ENCODE measurements at places on chromosomes 3 and 15.

- no peak for DNase-seq
These were observed 40.8 kb downstream of the MGLL start for GRCh38 chr3:127781411-127782001.

DNA sequence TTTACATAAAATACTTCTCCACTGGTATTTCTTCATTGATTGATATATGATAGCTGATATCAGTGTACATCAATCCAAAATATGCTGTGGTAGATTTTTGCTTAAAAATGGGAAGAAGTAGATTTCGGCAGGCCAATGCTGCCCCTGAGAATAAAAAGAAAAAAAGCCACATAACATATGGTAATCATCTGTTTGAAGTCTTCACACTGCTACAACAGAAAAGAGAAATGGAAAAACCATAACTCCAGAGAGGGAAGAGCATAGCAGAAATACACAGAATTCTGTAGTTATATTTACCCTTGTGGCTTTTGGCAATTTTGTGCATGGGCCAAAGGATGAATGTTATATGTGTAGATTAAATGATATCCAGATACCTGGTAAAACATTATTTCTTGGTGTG, 143.1 kb upstream of the KCNMB2 start:
- DNase-seq: no peak

- no peak for DNase-seq
These were observed 10.1 kb upstream of the FSTL1 start for GRCh38 chr3:120460862-120461261.

- DNase-seq: no peak
These were observed 183.4 kb downstream of the GOLGA6L6 start for GRCh38 chr15:20358066-20358778.

DNA sequence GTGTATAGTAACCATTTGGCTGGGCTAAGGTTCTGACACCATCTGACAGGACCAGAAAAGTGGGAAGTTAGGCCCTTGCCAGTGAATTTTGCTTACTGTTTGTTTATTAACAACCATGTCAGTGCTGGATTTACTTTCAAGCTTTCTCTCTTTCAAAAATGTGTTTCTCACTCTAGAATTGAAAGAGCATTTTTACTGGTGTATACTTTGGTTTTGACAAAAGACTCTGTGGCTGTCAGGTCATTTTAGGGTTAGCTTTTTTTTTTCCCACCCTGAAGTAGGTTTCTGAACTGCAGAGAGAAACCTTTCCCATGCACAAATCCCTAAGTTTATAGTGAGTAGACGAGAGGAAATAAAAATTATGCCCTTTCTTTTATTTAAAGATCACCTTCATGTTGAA, 230.0 kb upstream of the TBC1D5 start:
- DNase-seq: no peak

- DNase-seq: no peak
These were observed 120.5 kb upstream of the THRB start for GRCh38 chr3:24615177-24615576.

GRCh38 chr3:185936273-185936629, 1.6 kb downstream of the TRA2B start:
- no peak for DNase-seq

DNA sequence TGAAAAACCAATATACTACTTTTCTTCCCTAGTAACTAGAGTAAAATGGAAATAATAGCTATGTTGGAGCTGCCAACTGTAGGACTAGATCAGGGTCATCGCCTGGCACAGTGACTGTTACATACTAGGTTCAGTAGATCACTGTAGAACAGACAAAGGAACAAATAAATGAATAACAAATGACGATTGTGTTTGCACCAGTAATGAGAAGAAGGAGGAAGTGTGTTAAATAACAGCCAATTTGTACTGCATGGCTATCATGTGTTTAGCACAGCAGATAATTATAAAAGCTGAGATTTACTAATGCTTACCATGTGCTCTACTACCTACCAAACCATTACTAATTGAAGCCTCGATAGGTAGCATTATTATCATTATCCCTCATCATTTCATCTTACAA, 85.3 kb upstream of the FXR1 start:
- DNase-seq: no peak

DNA sequence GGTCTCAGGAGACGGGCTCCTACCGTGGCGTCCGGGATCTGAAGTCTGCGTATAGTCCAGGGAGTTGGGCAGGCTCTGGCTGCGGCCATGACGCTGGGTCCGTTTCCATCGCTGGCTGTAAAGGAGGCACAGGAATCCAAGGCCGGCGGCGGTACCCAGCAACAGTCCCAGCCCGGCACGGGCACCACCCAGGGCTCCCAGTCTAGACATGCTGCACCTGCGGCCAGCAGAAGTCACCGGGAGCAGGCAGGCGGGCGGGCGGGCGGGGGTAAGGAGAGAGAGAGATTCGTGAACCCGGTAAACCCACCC, 526 bp downstream of the RMDN3 start:
- no peak for DNase-seq

- no peak for DNase-seq
These were observed 101.1 kb upstream of the CCNL1 start for GRCh38 chr3:157261000-157261399.

DNA sequence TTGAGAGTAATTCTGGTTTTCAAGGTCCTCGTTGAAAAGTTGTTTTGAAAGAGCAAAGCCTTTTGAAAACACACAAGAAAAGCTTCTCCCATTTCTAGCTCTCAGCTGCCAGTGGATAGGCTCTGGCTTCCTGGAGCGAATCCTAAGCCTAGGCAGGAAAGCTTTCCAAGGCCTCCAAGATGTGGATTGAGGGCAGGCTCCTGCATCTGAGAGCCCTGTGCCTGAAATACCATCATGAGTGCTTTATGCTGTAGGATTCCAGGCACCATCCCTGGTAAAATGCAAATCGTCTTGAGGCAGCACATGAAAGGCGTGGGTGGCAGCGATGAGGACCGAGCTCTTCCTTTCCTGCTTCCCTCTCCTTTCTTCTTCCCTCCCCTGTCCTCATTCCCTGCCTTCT, 60.7 kb upstream of the CORO2B start:
- DNase-seq: no peak

- DNase-seq: no peak
These were observed 297.6 kb downstream of the TBC1D5 start for GRCh38 chr3:17444865-17445264.

GRCh38 chr3:14921811-14922705, 25.3 kb upstream of the NR2C2 start:
- DNase-seq: no peak

DNA sequence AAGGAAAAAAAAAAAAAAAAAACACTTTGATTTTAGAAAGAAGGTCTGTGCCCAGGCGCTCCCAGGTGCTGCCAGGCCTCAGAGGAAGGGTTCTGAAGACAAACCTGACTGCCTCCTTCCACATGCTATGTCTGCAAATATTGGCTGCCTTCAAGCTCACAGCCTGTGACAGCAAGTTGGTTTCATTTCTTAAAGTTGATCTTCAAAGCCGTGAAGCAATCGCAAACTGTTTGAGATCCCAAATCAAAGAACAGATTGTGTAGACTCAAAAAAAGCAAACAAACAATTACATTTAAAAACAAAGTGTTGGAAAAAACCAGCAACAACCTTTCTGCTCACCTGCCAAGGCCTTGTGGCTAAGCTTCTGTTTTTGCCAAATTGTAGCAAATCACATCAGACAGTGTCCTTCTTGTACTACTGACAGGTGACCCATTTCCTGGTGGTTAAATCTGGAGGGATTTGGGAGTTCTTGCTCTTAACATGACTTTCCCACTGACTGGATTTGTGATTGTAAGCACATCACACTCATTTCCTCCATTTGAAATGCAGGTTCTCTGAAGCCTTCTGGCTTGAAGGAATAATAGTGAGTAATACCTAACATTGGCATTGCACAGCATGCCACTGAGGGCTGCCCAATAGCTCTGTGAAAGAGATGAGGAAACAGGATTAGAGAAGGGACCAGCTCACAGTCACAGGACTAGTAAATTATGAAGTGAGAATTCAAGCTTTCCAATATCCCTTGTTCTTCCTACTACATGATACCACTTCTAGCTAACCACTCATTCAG, 502.4 kb downstream of the LPP start:
- no peak for DNase-seq

GRCh38 chr15:90097475-90097874, 4.8 kb downstream of the IDH2 start:
- DNase-seq: peak; percentile 81

- DNase-seq: no peak
These were observed 112.7 kb upstream of the PRR23C start for GRCh38 chr3:139157161-139157932.

DNA sequence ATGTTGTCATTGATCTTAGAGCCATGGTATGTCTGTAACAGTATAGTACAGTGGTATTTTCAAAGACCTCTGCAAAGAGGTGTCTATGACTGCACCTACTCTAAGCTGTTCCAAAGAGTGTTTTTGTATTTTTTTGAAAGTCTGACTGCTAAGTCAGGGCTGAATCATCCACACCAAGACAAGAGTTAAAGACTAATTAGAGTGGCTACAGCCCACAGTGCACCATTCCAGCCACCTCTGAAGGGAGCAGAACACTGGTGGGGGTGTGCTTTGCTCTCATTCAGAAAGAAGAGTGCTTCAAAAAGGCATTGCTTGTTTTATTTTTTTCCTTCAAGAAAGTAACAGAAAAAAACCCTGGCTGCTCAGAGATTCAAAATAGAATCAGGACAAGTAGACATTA, 301.4 kb downstream of the GABRG3 start:
- DNase-seq: no peak

- DNase-seq: no peak
These were observed 163.8 kb upstream of the CDIN1 start for GRCh38 chr15:36415643-36416042.

DNA sequence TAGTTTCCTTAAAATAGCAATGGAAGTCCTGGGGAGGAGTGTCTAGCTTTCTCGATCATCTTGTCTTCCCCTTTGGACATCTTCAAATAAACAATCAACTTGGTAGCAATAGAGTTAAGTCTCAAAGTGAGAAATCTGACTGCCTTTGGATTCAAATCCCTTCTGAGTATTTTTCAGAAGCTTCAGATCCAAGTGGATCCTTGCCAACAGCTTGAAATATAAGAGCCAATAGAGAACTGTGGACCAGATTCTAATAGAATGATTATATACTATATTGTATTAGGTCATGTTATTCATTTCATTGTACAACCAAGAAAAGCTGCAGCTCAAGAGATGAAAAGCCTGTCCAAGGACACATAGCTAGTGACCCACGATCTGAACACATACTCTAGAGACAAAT, 60.2 kb downstream of the SYNPR start:
- DNase-seq: no peak

DNA sequence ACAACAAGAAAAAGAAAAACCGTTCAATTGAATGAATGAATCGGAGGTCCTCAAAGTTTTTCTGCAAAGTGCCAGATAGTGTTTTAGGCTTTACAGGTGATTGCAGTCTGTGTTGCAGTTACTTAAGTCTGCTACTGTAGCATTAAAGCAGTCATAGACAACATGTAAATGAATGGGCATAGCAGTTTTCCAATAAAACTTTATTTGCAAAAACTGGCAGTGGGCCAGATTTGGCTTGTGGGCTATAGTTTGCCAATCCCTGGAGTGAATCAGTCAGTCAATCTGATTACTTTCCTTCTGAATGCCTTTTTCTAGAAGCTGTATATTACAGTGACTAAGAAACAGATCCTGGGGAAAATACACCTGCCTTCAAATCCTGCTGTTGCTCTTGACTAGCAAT, 242.6 kb downstream of the LRTM1 start:
- DNase-seq: no peak

- DNase-seq: no peak
These were observed 128.3 kb downstream of the TPRA1 start for GRCh38 chr3:127462111-127462655.

GRCh38 chr15:43948691-43949325, 122.0 kb downstream of the WDR76 start:
- DNase-seq: no peak

DNA sequence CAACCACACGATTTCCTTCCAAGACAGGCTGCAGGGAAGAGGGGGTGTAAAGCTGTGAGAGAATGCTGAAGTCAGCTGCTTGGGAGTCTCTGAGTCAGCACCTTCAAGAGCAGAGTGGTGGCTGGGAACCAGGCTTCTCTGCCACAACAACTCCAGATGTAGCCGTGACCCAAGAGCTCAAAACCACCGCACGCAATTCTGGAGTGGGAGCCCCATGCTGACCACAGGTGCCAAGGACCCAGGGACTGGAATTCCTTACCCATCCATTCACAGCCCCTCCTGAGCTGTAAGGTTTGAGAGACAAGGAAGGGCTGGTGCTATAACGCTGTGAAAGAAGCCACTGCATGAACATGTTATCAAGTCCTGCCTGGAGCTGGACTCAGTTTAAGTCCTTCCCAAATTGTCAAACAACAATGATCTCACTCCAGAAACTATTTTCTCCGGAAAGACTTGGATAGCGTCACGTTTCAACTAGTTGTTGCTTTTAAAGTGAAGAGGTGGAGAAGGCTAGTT, 61.4 kb downstream of the UMPS start:
- DNase-seq: no peak

DNA sequence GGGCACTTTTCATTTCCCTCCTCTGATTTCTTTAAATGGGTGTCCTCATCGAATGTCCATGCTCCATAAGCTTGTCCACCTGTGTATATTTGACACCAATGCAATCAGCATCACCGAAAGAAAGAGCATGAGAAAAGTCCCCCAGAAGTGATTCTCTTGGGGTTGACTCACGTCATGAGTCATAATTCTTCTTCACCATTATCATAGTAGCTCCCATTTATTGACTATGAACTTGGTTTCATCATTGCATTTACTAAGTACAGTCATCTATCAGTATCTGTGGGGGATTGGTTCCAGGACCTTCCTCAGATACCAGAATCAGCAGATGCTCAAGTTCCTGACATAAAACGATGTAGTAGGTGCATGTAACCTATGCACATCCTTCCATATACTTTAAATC, 372.5 kb upstream of the CFAP20DC start:
- no peak for DNase-seq

- DNase-seq: no peak
These were observed 2.6 kb upstream of the ZSCAN2 start for GRCh38 chr15:84598250-84598649.

DNA sequence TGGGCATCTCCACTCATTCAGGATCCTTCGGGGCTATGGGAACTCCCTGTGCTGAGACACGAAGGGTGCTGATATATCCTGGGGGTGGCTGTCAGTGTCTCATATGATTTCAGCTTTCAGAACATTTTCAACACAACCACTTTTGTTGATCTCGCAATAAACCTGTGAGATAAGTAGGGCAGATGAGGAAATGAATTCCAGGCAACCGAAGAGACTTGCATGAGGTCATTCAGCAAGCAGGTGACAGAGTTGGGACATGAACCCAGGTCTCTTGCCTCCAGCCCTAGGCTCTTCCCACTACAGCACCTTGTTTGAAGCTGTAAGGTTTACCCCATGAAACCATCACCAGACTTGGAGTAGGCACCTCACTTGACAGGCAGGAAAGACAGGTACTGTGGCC, 16.6 kb downstream of the DUOX1 start:
- no peak for DNase-seq

- DNase-seq: peak; percentile 58
These were observed 4.6 kb upstream of the EPB42 start for GRCh38 chr15:43225201-43225949.
